ENCODE measurements at places on chromosomes 4 and X.

GRCh38 chr4:98447648-98448047 lies 186.5 kb downstream of the RAP1GDS1 start:
- DNase-seq = no peak

- no peak for DNase-seq
These were observed 279.3 kb downstream of the INPP4B start for GRCh38 chr4:142566777-142567176.

DNA sequence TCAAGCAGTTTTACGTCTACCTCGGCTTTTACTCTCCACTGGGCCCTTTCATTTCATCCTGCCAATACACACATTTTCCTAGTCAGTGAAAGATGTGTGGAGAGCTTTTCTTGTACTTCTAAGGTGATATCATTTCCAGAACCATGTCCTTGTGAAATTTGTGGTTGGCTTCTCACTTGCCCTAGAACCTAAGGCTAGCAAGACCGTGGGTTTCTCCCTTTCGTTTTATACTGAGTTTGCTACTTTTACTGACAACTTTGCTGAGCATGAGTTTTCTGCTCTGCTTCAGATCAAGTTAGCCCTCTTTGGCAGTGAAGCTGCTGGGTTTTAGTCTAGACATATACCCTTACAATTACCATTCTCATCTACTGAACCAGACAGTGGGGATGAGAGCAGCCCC lies 95.7 kb upstream of the FRMPD4 start:
- no peak for DNase-seq

- no peak for DNase-seq
These were observed 4.1 kb downstream of the ENPEP start for GRCh38 chr4:110480031-110480549.

DNA sequence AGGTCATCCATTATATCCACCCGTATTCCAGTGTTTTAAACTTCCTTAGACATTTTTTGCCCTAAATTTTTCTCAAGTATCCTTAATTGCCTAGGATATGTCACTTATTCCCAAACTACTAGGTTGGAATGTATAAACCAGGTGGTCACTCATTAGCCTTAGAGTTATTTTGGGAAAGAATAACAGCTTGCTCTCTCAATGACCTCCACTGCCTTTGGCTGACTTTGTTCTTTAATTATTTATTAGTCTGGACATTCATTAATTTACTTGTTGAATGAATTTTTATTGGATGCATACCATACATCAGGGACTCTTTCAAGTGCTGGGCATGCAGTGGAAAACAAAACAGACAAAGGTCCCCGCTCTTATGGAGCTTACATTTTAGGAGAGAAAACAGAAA lies 609.3 kb upstream of the IGFBP7 start:
- DNase-seq = no peak

GRCh38 chrX:154384284-154384892 lies 5.3 kb downstream of the EMD start:
- DNase-seq = no peak

- DNase-seq = no peak
These were observed 303.8 kb upstream of the TENM3 start for GRCh38 chr4:181939199-181939945.

Data from activated T-cell treated with anti-CD3 and anti-CD28 coated beads, Interleukin-2, amount 50 U/mL, for 72 hours (primary cell).